ENCODE measurements at places on chromosomes 5 and 9.

GRCh38 chr9:35905051-35905781 is 786 bp upstream of the HRCT1 start:
- no peak for DNase-seq

DNA sequence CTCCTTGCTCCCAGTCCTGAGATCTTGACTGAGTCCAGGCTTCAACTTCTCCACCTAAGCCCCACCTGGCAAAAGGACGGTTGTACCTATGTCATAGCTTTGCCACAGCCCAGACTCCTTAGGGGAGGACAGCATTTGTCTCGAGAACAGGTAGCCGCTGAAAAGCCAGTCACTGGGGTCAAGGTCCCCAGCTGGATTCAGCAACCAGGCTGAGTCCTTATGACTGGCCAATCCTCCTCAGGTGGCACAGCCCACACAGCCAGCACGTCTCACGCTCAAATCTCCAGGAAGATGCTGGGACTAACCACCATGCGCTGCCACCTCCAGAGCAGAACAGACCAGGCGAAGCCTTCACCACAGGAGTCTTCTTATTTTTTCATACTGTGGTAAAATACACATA is 27.9 kb upstream of the SMU1 start:
- no peak for DNase-seq

GRCh38 chr9:107212613-107213012 is 70.5 kb upstream of the RAD23B start:
- DNase-seq = no peak

DNA sequence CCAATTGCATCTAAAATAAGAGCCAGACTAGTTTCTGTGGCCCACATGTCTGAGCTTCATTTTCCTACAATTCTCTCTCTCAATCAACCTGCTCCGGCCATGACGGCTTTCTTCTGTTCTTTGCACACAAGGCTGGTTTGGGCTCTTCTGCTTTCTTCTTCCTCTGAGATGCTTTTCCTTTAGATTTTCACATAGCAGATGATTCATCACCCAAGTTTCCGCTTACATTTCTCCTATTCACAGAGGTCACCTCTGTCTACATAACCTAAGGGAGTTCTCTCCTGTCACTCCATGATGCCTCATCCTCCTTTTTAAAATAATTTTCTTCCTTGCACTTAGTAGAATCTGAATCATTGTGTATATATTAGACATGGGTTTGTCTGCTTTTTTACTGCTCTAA is 334.6 kb upstream of the TUSC1 start:
- DNase-seq = no peak

GRCh38 chr5:53712327-53712726 is 151.9 kb downstream of the NDUFS4 start:
- DNase-seq = no peak

DNA sequence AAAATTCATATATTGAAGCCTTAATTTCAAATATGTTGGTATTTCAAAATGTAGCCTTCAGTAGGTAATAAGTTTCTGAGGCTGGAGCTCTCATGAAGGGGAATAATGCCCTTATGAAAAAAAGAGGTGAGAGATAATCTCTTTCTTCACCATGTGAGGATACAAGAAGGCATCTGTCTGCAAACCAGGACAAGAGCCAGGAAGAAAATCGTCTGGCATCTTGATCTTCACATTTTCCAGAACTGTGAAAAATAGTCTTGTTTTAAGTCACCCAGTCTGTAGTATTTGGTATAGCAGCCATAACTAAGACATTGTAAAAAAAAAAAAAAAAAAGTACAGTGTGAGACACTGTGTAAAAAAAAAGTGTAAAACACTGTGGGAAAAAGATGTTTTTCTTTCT is 768.9 kb downstream of the TAF11L14 start:
- DNase-seq = no peak

DNA sequence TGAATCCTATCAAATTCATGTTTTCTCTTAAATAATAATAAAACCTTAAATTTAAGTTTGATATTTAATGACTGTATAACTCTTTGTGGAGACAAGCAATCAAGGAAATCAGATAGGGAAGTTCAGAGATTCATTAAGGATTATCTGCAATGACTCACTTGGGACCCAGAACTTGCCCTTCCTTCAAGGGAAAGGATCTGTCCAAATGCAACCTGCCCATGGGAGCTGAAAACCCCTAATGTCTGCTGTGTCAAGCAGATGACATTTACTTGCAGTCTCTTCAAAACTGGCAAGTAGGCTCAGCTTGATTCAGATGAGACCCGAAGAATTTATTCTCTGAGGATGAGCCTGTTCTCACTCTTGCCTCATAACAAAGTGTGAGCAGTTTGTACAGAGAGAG is 1577.6 kb downstream of the EFNA5 start:
- no peak for DNase-seq

DNA sequence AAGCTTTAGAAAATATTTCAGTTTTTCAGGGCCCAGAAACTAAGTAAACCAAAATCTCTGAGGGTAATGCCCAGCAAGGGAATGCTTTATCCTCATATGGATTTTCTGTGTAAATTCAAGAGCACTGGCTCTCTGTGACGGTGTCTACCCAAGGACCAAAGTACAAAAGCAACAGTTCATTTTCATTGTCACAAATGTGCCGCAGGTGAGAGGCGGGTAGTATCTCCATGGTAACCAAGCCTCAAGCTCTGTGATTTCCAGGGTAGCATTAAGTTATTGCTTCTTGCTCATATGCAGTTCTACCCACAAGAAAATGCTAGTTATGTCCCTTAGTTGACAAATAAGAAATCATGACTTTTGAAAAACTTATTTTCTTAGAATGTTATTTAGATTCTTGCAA is 164.3 kb downstream of the MTRR start:
- DNase-seq = no peak

DNA sequence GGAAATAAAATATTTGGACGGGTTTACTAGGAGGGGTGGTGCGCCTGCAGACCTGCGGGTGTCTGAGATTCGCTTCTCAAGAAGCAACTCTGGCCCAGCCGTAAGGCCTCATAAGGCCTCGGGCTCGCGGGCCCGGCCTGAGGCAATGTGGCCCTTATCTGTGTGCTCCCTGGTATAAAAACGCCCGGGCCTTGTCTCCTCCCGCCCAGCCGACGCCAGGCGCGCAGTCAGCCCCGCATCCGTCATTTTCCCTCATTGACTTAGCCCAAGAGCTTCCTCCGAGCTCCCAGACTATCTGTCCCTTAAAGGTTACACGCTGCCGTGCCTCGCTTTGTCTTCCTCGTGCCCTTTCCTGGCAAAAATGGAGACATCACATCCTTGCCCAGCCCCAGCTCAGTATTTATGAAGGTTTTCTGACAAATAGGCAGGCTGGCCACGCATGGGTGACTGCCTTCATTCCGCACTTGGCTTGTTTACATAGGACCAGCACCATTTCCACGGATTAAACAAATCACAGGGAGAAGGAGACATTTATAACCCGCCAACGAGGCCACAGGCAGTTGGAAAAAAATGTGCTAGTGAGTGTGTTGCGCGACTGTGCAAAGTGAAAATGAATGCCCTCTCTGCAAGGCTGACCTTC is 74.5 kb upstream of the TBCA start:
- DNase-seq = no peak

- no peak for DNase-seq
These were observed 333.4 kb downstream of the YTHDC2 start for GRCh38 chr5:113846941-113847340.

GRCh38 chr5:174306345-174307030 is 261.0 kb downstream of the NSG2 start:
- no peak for DNase-seq

- DNase-seq = no peak
These were observed 304.0 kb downstream of the NR2F1-AS1 start for GRCh38 chr5:93277051-93277450.

DNA sequence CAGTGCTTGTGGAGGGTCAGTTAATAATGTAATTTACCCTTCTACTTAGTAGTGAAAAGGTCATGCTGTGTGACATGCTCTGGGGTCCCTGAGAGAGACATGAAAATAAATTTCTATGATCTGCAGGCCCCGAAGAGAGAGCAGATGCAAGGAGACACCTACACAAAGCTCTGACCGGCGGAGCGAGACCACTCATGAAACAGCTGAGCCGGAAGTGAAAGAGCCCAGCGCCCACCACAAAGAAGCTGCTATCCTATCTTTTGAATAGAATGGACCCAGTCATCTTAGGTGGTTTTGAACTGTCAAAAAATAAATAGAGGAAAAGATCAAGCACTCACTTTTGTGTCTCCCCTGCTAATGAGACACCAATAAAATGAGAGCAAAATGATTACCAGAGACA is 190.0 kb downstream of the MED10 start:
- no peak for DNase-seq

- DNase-seq = no peak
These were observed 2.0 kb downstream of the RASGEF1C start for GRCh38 chr5:180206993-180207392.

- DNase-seq = no peak
These were observed 97.1 kb downstream of the ENC1 start for GRCh38 chr5:74543162-74543995.

- no peak for DNase-seq
These were observed 137.3 kb upstream of the ANKH start for GRCh38 chr5:15008921-15009320.

GRCh38 chr5:53944981-53945380 is 365.4 kb downstream of the ARL15 start:
- no peak for DNase-seq

DNA sequence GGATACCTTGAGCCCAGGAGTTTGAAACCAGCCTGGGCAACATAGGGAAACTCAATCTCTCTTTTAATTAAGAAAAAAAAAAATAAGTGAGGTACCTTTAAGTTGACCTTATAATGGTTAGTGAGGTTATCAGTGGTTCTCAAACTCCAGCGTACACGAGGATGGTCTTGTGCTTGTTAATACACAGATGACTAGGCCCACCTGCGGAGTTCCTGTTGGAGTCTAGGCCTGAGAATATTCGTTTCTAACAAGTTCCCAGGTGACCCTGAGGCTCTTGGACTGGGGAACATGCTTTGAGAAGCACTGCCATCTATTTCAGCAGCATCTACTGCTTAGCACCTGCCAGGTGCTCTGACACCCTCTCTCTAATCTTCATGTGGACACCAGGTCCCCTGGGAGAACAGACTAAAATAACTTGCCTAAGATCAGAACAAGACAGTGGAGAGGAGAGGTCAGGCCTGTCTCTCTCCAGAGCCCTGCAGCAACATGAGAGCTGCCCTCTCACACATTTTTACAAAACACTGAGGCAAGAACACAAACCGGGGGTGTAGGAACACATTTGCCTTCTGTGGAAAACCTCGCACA is 24.6 kb downstream of the TLE1 start:
- no peak for DNase-seq

DNA sequence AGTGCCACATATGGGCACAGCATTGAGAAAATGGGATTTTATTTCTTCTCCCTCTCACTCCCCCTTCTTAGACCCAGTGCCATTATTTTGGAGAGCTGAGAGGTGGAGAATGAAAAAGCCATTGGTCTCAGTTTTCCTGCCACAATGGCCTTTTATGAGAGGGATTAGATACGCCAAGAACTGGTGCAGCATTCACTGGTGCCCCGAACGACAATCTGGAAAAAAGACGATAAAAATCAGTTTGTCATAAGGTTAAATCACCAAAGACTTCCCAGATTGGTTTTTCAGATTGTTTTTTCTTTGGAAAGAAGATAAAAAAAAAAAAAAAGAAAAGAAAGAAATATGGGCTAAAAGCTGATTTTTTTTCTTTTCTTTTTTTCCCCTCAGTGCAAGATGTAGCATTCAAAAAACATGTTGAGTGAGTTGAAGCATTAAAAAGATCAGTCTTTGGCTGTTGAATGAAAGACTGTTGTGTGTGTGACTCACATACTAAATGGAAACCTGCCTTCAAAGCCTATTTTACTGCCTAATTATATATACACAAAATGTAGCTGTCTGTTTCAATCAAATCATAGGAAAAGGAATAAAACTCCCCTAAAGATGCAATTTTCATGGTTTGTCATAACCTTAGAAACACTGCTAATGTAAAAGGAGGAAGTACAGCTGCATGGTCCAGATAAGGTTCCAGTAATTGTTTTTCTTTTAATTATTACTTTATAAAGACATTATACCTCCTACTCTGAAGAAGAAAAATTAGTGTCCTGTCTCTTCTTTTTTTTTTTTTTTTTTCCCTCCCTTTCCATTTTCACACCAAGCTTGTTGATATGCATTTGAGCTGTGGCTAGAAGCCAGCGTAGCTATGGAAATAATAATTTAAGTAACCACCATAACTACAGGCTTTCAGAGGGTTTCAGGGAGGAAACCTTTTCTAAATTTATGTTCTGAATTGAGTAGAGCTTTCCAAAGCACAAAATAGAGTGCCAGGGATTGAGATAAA is 27.2 kb upstream of the ZNF608 start:
- DNase-seq = no peak

- no peak for DNase-seq
These were observed 100.8 kb downstream of the HOMER1 start for GRCh38 chr5:79413112-79413511.

DNA sequence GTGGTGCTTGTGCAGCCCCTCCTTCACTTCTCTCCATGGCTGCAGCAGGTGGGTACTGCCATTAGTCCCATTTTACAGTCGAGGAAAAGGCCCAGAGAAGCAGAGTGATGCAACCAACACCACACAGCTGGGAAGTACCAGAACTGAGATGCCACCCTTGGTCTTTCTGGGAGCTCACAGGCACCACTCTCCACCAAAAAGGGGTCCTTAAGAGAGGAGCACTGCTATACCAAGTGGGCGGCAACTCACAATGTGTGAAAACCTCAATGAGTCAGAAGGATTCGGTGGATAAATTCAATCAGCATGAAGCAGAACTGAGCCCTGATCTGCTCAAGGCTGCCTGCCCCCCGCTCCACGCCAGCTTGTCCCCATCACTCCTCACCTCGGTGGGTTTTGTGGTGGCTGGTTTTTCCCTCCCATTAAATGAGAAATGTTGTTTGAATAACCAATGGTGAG is 213.7 kb downstream of the FSTL4 start:
- DNase-seq = no peak

- DNase-seq = no peak
These were observed 806 bp upstream of the CDC42SE2 start for GRCh38 chr5:131262953-131263541.

DNA sequence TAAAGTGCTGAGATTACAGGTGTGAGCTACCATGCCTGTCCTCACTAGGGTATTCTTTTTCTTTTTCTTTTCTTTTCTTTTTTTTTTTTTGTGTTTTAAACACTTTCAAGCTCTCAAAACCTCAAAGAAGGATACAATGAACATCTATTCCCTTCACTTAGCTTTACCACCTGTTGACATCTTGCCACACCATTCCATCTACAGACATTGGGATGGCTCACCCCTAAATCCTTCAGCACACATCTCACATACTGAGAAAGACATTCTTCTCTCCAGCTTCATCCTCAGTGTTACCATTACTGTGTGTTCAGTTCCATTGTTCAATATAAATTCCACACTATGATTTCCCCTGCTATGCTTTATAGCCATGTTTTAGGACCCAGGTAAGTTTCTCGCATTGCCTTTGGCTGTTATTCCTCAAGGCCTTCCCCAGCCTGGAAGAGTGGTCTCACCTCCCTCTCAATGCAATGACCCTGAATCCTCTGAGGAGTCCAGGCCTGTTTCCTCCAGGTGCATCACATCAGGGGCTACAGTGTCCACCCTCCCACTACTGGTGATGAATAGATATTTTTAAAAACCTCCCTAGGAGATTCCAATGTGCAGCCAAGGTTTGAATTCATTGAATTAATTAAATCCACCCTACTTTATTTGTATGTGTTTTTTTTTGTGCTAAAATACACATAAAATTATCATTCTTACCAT is 16.7 kb downstream of the IQGAP2 start:
- no peak for DNase-seq
